ENCODE measurements at places on chromosomes 11 and 22. TPM values are rescaled to one million over a fixed set of nuclear protein-coding genes. Genes with fewer than 3 reads are reported as not detected.
A peak's percentile ranks its signal among the peaks of the same experiment; 100 is the strongest.

DNA sequence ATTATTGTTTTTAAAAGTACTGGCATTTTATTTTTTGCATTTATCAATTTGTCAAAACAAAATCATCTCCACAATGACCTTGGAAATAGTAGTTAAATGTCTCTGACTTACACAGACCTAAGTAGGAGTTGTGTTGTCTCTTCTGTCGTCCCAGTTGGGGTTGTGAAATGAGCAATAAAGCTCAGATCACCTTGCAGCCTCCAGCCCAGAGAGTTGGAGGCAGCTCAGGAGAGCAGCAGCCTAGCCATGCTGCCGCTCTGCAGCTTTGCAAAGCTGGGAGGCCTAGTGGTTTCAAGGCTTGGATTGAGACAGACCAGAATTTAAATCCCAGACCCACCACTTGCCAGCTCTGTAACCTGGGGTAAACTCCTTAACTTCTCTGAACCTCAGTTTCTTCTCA is 65.2 kb upstream of the CRYBB3 start:
- no peak overlapping the region for H3K27ac ChIP-seq
- peaks cover 19% of the 10 kb centered on the region for H3K36me3 ChIP-seq
- no peaks in the 10 kb centered on the region for H3K27me3 ChIP-seq
- DNase-seq = no peak

- H3K4me3 ChIP-seq = peak overlapping the region; percentile 99
- H3K27me3 ChIP-seq = no peaks in the 10 kb centered on the region
- no peak for DNase-seq
- peaks cover 3% of the 10 kb centered on the region for H3K4me1 ChIP-seq
Measured at GRCh38 chr11:67429038-67429668, 859 bp downstream of the RPS6KB2 start.

GRCh38 chr11:25038131-25038530 is 541.3 kb downstream of the LUZP2 start:
- H3K4me3 ChIP-seq = no peak overlapping the region
- H3K27ac ChIP-seq = no peak overlapping the region
- DNase-seq = no peak

DNA sequence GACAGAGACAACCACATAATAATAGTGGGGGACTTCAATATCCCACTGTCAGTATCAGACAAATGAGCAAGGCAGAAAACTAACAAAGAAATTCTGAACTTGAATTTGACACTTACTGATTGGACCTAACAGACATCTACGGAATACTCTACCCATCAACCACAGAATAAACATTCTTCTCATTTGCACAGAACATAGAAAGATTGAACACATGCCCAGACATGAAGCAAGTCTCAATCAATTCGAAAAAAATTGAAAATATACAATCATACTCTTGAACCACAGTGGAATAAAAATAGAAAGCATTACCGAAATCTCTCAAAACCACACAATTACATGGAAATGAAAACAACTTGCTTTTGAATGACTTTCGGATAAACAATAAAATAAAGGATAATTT is 17.9 kb downstream of the RAB38 start:
- H3K4me1 ChIP-seq = no peaks in the 10 kb centered on the region
- no peak for DNase-seq
- H3K4me3 ChIP-seq = no peak overlapping the region
- H3K36me3 ChIP-seq = no peaks in the 10 kb centered on the region

GRCh38 chr11:109972181-109972715 is 120.9 kb upstream of the ZC3H12C start:
- no peak overlapping the region for H3K4me3 ChIP-seq
- H3K27ac ChIP-seq = no peak overlapping the region

DNA sequence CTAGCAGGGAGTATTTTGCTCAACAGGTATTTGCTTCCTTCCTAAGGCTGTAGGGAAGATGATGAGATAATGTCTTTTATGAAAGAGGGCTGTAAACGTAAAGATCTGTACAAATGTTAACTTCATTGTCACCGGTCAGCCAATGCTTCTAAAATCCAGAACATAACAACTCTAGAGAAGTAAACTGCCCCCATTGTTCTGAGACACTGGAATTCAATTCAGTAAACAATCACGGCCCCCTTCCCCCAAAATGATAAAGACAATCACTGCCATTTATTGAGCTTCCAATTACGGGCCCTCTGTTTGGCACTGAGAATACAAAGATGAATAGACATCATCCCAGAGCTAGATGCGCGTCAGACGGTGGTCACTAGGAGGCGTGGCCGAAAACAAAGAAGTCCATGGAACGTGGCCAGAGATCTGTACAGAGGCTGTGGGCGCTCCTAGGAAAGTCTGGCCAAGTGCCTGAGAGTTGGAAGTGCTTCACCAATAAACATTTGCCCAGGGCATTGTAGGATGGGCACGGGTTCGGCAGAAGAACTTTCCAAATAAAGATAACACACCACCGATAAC is 576 bp downstream of the TMEM258 start:
- no peaks in the 10 kb centered on the region for H3K27me3 ChIP-seq
- peak; percentile 77 for DNase-seq
- H3K36me3 ChIP-seq = peaks cover 59% of the 10 kb centered on the region

The FAM83F gene
- 33.5 TPM for total RNA-seq

The SEPTIN3 gene
- 20.0 TPM for total RNA-seq

DNA sequence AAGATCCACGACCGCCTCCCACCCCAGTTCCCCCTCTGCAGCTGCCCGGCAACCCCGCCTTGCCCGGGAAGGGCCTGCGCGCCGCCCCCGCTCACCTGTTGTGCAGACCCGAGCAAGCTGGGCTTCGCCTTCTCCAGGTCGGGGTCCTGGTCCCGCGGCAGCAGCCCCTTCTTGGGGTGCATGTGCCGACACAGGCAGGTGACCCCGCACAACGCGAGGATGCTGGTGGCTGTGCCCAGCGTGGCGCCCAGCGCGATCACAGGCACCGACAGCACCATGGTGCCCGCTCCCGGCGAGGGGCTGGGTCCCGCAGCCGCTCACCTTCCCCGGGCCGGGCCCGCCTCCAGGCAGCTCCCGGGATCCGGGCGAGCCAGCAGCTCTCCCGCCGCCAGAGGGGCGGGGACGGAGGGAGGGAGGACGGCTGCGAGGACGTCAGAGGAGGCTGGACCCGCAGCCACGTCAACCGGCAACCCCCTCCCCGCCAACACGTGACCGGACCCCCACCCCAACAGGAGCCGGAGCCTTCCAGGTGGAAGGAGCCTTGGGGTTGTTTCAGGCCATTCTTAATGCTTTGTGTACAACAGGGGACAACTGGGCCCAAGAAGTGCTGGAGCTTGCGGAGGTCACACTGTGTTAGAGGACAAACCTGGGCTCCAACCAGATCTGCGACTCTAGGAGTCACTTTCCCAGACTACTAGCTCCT is at the start of gene SYT13:
TSS of gene SYT13 (minus strand) at position 412 of the 703 bp plus-strand sequence. CDS start at position 278, 134 bp downstream.
- H3K4me3 ChIP-seq = peak within 1 kb of the TSS; percentile 76
- H3K27ac ChIP-seq = no peak within 1 kb of the TSS
- peak; percentile 94 for DNase-seq
- H3K4me1 ChIP-seq = no peaks in the 10 kb centered on the region

- no peaks in the 10 kb centered on the region for H3K27me3 ChIP-seq
- H3K4me3 ChIP-seq = peak overlapping the region; percentile 95
- DNase-seq = no peak
- H3K4me1 ChIP-seq = peaks cover 3% of the 10 kb centered on the region
- H3K36me3 ChIP-seq = peaks cover 43% of the 10 kb centered on the region
- no peak overlapping the region for H3K27ac ChIP-seq
Measured at GRCh38 chr11:88335284-88335683, 2.3 kb downstream of the CTSC start.

- H3K4me3 ChIP-seq = no peak overlapping the region
- no peak for DNase-seq
- no peak overlapping the region for H3K27ac ChIP-seq
- no peaks in the 10 kb centered on the region for H3K4me1 ChIP-seq
- no peaks in the 10 kb centered on the region for H3K36me3 ChIP-seq
Measured at GRCh38 chr11:124327775-124328174, 7.8 kb upstream of the OR8D2 start.

- no peak overlapping the region for H3K27ac ChIP-seq
- no peak overlapping the region for H3K4me3 ChIP-seq
- no peaks in the 10 kb centered on the region for H3K36me3 ChIP-seq
- no peak for DNase-seq
- no peaks in the 10 kb centered on the region for H3K4me1 ChIP-seq
Measured at GRCh38 chr11:69618237-69618636, 22.7 kb upstream of the CCND1 start.

- H3K27ac ChIP-seq = peak overlapping the region; percentile 85
- no peak overlapping the region for H3K4me3 ChIP-seq
- H3K36me3 ChIP-seq = no peaks in the 10 kb centered on the region
- no peak for DNase-seq
Measured at GRCh38 chr11:114166897-114167323, 107.4 kb downstream of the ZBTB16 start.
